ENCODE measurements at places on chromosomes 11 and 22. TPM values are rescaled to one million over a fixed set of nuclear protein-coding genes. Genes with fewer than 3 reads are reported as not detected.

Gene APOC3
- total RNA-seq, result 0.22 TPM

Gene ART1
- total RNA-seq, result not detected

GRCh38 chr11:125892071-125892470 lies 4.6 kb downstream of the HYLS1 start:
- H3K27me3 ChIP-seq, result no peaks in the 10 kb centered on the region
- no peaks in the 10 kb centered on the region for H3K36me3 ChIP-seq
- H3K4me1 ChIP-seq, result peaks cover 23% of the 10 kb centered on the region
- DNase-seq, result no peak
- no peak overlapping the region for H3K27ac ChIP-seq
- no peak overlapping the region for H3K4me3 ChIP-seq

GRCh38 chr22:17823226-17823625 lies 49.0 kb upstream of the BID start:
- H3K27ac ChIP-seq, result no peak overlapping the region
- H3K27me3 ChIP-seq, result no peaks in the 10 kb centered on the region
- no peaks in the 10 kb centered on the region for H3K4me1 ChIP-seq
- no peak overlapping the region for H3K4me3 ChIP-seq

GRCh38 chr11:17521106-17521900 lies 22.9 kb downstream of the USH1C start:
- DNase-seq, result no peak
- no peak overlapping the region for H3K4me3 ChIP-seq
- H3K27me3 ChIP-seq, result peaks cover 4% of the 10 kb centered on the region
- H3K27ac ChIP-seq, result no peak overlapping the region
- H3K36me3 ChIP-seq, result no peaks in the 10 kb centered on the region
- H3K4me1 ChIP-seq, result no peaks in the 10 kb centered on the region

- no peak overlapping the region for H3K4me3 ChIP-seq
- no peaks in the 10 kb centered on the region for H3K4me1 ChIP-seq
- H3K27ac ChIP-seq, result no peak overlapping the region
- no peaks in the 10 kb centered on the region for H3K36me3 ChIP-seq
- no peaks in the 10 kb centered on the region for H3K27me3 ChIP-seq
Measured at GRCh38 chr22:26443901-26444690, 15.0 kb downstream of the ASPHD2 start.

DNA sequence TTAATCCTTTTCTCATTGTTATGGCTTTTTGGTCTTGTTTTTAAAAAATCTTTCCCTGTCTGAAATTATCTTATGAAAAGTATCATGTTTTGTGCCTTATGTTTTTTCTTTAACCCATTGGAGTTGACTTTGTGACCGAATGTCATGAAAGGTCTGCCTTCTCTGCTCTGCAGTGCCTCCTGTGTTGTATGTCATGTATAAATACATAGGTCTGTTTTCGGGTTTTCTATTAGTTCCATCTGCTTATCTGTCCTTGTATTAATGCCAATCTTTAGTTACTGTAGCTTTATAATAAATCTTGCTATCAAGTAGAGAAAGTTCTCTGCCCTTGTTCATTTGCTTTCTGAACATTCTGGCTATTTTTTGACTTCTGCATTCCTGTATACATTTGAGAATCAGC lies 73.0 kb downstream of the ZBTB44 start:
- H3K27ac ChIP-seq, result no peak overlapping the region
- no peaks in the 10 kb centered on the region for H3K27me3 ChIP-seq
- no peak overlapping the region for H3K4me3 ChIP-seq
- H3K36me3 ChIP-seq, result peaks cover 18% of the 10 kb centered on the region
- DNase-seq, result no peak

DNA sequence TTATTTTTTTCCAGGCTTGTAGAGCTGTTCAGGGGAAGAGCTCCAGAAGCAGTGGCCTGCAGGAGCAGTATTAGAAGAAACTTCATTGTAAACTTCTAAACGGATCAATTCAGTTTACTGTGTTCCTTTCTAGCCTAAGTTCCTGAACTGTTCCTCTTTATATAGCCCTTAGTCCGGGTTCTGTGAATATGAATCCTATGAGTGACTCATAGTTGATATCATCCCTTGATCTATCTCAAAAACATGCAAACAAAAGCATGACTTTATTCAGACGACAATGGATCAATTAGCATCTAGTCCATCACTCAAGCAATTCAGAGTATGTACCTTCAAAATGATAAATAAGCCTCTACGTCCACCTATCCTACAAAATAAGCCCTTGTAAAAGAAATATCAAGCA lies at the start of gene MMP12:
TSS of gene MMP12 (minus strand) at position 131 of the 400 bp plus-strand sequence. CDS start at position 86, 45 bp downstream.
- no peak within 1 kb of the TSS for H3K4me3 ChIP-seq
- no peaks in the 10 kb centered on the region for H3K27me3 ChIP-seq
- no peak within 1 kb of the TSS for H3K27ac ChIP-seq

Measured in adrenal gland (tissue), 19 donors.